ENCODE measurements at places on chromosomes 3 and 15.
A peak's percentile ranks its signal among the peaks of the same experiment; 100 is the strongest.

- no peak for DNase-seq
Measured at GRCh38 chr3:111747490-111747889, 111.6 kb upstream of the PHLDB2 start.

DNA sequence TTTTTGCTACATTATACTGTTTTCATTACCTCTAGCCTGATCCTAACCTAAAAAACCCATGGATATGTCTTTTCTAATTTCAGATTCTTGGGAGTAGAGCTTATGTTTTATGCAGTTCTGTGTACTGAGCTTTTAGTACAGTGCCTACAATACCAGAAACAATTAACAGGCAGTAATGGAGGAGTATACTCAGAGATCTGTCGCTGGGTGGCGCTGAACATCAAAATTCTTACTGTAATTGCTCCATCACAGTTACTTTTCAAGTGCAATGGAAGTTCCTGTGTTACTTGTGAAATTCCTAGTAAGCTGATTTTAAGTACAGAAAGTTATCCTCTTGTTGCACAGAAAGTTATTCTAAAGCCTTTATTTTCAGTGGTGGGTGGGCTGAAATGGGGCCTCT lies 66.9 kb downstream of the RNF13 start:
- DNase-seq = peak; percentile 42

DNA sequence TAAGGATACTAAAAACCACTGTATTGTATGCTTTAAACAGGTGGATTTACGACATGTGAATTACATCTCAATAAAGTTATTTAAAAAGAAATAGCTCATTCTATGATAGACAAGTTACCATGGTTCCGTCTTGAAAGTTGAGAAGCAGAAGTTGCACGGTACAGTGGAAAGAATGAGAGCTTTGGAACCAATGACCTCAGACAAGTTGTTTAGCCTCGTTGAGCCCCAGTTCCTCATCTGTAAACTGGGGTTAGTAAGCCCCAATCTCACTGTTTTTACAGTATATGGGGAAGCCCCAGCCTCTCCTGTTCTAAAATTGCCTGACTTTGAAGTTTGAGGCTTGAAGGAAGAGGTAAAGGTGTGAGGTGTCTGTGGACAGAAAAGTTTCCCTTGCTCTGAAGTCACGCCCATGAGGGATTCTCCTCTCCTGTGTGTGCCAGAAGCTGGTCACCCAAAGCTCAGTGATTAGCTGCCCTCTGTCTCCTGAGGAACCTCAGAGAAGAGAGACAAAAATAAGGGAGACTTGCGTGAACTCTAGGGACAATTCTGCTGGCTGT lies 10.0 kb downstream of the CRYGS start:
- no peak for DNase-seq

GRCh38 chr15:39140060-39140604 lies 440.7 kb upstream of the THBS1 start:
- DNase-seq = no peak

DNA sequence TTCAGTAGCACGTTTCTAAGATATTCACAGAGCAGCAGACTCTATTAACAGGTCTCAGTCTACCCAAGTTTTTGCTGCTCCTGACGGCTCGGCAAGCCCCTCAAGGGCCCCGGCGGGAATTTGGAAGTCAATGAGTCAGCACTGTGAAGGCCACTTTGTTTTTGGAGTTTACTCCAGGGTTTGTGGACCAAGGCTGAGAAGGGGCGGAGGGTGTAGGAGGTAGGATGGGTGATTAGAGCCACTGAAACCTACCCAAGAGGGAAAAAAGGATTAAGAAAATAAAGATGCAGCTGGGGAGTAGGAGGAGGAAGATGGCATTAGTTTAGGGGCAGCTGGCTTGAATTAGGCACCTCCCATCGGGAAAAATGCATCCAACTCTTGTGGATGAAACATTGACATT lies 87.6 kb downstream of the BDH1 start:
- no peak for DNase-seq

DNA sequence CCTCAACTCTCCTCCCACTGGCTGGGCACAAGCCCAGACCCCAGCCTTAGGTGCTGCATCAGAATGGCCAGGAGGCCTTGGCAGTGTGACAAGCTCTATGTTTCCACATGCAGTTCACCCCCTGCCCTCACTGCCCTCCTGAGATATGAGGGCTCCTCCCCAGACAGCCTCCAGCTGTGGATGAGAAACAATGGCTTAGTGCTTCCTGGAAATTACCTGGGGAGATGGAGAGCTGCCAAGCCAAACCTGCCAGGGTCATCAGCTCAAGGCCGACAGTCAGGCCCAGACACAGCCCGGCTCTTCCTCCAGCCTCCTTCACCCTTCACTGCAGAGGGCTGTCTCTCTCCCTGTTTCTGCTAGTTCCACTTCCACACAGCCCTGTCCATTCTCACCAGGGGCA lies 76.3 kb downstream of the MYLK start:
- DNase-seq = no peak

DNA sequence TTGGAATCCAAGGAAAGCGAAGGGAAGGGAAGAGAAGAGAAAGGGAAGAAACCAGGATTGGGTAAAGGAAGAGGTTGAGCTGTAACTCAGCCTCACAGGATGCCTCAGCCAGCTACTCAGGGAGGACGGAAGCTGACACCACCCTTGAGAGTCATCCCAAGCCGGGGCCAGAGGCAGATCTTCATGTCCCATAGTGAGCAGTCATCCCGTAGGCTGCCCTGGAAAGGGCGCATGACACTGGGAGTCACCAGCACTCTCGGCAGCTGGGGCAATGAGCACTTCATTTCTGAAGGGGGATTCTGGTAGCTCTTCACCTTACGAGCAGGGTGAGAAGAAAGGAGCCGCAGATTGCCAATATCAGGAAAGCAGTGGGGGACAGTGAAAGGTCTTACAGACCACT lies 60.1 kb upstream of the PCSK6 start:
- DNase-seq = no peak

- no peak for DNase-seq
Measured at GRCh38 chr3:63442918-63443317, 164.8 kb downstream of the SYNPR start.

DNA sequence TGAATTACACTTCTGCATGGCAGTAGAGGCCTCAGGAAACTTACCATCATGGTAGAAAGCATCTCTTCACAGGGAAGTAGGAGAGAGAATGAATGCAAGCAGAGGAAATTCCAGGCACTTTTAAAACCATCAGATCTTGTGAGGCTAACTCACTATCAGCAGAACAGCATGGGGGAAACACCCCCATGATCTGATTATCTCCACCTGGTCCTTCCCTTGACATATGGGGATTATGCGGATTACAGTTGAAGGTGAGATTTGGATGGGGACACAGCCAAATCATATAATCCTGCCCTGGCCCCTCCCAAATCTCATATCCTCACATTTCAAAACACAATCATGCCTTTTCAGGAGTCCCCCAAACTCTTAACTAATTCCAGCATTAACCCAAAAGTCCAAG lies 691.1 kb downstream of the SI start:
- no peak for DNase-seq

DNA sequence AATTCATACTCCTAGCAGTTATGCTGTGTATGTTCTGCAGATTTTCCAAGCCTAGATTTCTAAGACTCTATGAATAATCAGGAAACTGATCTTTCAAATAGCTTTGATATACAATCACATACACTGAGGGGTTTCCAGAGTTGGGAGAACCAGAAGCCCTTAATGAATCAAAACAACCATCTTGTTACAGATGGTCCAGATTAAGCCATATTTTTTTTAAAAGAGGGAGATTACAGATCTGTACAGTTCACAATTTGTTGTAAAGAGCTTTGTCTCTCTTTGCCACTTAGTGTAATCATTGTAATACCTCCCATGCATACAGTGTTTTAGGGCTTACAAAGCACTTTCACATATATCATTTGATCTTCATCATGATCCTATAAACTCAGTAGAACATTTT lies 47.7 kb downstream of the CADPS start:
- no peak for DNase-seq

DNA sequence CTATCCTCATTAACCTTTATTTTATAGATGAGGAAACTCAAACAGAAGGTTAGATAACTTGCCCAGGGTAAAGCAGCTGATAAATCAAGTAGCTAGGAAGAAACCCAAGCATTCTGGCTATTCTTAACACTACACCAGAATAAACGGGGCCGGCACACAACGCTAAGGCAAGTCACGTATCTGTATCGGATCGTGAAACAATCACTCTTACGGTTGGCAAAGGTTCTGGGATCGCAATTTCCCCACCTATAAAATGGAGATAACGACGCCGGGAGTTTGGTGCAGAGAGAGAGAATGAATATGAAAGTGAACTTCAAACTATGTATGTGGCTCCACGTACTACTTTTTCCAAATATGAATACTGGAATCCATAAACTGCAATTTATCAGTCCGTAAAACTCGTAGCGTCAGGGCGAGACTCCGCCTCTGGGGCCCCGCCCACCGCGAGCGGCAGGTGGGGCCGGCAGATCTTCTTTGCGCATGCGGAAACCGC lies 252 bp upstream of the ARMC8 start:
- DNase-seq = peak; percentile 85

GRCh38 chr15:87732976-87733375 lies 523.6 kb downstream of the NTRK3 start:
- no peak for DNase-seq

GRCh38 chr3:181581656-181582055 lies 130.1 kb upstream of the SOX2 start:
- DNase-seq = no peak

- no peak for DNase-seq
Measured at GRCh38 chr3:33218446-33219174, at the start of gene SUSD5. Gene SUSD5, minus strand, starts transcription at chr3:33218810. Its CDS starts 13 bp downstream, at chr3:33218797.

DNA sequence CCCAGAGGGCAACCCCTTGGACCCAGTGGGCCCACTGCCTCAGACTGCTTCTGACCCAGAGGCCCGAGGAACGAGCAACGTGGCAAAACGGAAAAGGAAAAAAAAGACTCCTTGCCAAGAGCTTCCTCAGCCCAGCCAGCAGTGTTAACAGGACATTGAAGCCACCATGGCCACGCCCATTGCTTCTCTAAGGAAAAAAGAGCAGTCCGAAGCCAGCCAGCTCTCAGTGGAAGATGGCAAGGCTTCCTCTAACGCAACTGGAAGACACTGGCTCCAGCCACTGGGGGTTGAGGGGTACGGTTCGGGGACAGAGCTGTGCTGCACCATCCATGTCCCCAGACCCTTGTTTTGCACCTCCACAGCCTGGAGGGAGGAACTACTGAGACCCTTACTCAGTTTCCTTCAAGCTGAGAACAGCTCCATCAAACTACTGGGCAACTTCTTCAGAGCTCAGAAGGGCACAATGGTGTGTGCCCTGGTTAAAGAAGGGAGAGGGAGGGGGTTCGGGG lies 10.7 kb downstream of the BMF start:
- no peak for DNase-seq

- DNase-seq = no peak
Measured at GRCh38 chr3:124763644-124764358, 33.5 kb downstream of the UMPS start.

GRCh38 chr15:88506628-88507027 lies 39.1 kb downstream of the MRPS11 start:
- no peak for DNase-seq

- DNase-seq = no peak
Measured at GRCh38 chr3:113898892-113899291, 48.9 kb upstream of the ZDHHC23 start.

DNA sequence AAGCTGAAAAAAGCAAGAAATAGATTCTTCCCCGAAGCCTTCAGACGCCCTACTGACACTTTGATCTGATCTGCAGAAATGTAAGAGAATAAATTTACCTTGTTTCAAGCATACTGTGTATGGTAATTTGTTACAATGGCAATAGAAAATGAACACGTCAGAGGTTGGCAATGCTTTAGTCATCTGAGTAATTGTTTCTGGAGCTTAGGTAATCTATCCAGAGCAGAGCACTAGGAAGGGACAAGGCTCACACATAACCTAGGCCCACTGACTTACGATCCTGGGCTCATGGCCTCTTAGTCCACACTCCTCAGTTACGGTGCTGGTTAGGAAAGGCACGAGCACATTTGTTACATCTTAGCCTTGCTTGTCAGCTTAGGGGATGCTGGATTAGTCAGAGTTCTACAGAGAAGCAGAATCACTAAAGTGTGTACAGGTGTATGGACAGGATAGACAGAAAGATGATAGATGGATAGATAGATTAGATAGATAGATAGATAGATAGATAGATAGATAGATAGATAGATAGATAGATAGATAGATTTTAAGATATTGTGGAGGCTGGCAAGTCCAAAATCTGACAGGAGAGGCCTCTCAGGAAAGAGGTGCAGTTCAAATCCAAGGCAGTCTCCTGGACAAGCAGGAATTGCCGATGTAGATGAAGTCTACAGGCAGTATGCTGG lies 46.8 kb upstream of the TBC1D23 start:
- DNase-seq = no peak

DNA sequence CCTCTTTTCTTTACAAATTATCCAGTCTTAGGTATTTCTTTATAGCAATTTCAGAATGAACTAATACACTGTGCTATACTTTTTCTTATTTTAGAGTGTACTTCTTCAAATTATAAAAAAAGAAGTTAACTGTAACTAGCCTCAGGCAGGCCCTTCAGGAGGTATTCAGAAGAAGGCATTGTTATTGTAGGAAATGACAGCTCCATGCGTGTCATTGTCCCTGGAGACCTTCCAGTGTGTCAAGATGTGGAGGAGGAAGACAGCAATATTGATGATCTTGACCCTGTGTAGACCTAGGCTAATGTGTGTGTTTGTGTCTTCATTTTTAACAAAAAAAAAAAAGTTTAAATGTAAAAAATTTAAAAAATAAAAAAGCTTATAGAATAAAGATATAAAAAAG lies 55.5 kb downstream of the IL12A start:
- DNase-seq = no peak

- peak; percentile 26 for DNase-seq
Measured at GRCh38 chr3:25648107-25648535, 16.6 kb downstream of the TOP2B start.

GRCh38 chr3:150790629-150791028 lies 27.7 kb upstream of the SIAH2 start:
- no peak for DNase-seq

Measured in NCI-H2107 (cell line).